ENCODE measurements at places on chromosomes 13 and 19.
A peak's percentile ranks its signal among the peaks of the same experiment; 100 is the strongest.

- no peak for DNase-seq
These were observed 21.3 kb downstream of the IPO5 start for GRCh38 chr13:97974773-97975172.

GRCh38 chr13:80123945-80124344, 217.0 kb downstream of the SPRY2 start:
- no peak for DNase-seq

DNA sequence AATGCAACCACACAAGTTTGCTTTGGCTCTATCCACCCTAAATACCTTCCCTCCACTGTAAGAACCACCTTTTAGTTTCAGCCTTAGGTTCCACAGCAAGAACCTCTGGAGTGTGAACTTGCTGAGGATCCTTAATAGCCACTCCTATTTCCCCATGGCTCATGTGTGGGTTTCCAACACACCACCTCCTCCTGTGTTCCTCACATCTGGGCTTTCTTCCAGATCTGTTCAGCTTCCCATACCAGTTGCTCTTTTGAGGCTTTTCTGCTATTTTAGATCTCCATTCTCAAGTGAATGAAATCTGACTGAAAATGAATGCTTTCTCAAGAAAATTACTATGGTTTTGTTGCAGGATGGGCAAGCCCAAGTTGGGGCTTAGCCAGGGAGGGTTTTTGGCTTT, 104.8 kb upstream of the MIR17HG start:
- no peak for DNase-seq

DNA sequence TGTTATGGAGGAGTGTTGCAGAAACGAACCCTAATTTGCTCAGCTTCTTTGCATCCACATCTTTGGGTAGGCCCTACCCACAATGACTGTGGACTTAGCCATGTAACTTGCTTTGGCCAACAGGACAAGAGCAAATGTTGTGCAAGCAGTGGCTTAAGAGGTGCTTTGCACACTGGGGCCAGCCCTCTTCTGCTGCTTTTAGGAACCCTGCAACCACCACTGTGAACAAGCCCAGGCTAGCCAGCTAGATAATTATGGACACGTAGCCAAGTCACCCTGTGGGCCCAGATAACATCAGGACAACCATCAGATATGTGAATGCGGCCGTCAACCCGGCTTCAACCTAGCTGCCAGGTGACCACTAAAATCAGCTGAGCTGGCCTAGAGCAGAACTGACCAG, 17.1 kb downstream of the C19orf47 start:
- DNase-seq: no peak

GRCh38 chr13:66835040-66835628, 395.0 kb downstream of the PCDH9 start:
- DNase-seq: peak; percentile 56

- no peak for DNase-seq
These were observed 34.6 kb upstream of the ONECUT3 start for GRCh38 chr19:1718420-1719291.

DNA sequence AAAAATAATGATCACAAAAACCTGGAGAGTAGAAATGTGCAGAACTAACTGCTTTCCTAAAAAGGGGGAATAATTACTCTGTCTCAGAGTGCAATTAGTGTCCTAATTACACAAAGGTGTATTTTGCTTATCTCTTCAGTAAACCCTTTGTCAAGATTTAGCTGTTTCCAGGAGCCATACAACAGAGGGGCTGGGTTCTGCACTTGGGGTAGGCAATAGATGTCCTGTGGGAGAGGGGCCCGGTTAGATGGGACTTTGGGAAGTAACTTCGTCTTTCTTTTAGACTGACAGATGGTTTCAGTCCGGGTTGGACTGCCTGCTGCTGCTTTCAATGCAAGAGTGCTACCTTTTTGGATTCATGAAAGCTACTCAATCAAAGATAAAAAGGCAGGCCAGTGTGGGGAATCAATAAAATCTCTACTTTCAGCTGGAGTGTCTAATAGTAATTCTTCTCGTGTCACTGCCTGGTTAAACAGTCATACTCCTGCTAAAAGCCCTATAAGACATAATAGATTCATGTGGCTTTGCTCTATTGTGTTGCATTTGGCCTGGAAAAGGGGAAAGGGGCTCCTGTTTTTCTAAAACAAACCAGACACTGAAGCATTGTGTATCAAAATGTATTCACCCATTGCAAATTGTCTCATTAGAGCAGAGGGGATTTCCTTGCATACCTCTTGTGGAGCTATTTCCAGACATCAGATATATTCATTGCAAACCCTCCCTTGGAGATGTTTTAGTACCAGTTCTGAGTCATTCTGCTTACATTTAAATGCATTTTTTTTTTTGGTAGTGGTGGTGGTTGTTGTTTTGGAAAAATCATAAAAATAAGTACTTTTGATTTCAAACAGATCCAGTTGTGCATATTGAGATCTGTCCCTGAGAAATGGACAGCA, 83.3 kb upstream of the PCDH8 start:
- DNase-seq: no peak

GRCh38 chr19:20413705-20414104, 151.9 kb downstream of the ZNF737 start:
- DNase-seq: no peak

DNA sequence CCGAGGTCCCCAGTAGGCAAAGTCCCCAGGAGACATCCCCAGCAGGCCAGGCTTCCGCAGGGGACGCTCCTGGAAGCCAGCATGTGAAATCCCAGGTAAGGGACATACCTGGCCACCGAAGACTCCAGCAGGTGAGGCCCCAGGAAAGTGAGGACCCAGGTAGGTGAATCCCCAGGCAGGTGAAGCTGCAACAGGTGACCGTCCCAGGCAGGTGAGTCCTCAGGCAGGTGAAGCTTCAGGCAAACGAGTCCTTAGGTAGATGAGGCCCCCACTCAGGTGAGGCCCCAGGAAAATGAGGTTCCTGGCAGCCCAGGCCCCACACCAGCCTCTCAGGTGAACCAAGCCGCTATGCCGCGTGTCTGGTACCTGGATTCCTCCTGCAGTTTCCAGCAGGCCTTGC, 8.3 kb downstream of the FUT6 start:
- no peak for DNase-seq

DNA sequence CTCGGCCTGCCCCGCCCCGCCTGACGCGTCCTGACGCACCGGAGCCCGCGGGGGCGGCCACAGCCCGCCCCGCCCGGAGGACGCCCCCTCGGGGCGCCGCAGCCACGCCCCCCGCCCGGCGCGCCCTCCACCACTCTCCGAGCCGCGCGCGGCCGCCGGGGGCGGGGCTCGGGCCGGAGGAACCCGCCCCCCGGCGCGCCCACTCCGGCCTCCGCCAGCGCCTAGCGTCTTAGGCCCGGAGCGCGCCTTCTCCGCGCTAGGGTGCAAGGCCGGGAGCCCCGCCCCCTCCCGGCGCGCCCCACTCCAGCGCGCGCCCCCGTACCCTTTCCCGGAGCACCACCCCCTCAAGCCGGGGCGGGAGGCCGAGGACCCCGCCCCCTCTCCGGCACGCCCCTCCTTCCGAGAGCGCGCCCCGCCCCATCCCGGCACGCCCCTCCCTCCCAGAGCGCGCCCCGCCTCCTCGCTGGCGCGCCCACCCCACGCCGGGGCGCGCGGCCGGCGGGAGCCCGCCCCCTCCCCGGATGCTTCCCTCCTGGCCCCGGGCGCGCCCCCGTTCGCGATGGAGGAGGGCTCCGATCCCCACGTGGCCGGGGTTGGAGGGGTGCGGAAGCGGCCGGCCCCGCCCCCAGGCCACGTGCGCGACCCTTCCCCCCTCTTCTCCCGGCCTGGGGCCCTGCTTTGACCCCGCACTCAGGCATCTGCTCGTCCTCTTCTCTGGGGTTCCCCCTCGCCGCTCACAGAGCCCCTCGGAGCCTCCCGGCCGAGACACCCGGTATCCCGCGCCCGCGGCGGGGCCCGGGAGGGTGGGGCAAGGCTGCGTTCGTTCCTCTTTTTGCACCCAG, 480 bp upstream of the KLF16 start:
- peak; percentile 92 for DNase-seq

DNA sequence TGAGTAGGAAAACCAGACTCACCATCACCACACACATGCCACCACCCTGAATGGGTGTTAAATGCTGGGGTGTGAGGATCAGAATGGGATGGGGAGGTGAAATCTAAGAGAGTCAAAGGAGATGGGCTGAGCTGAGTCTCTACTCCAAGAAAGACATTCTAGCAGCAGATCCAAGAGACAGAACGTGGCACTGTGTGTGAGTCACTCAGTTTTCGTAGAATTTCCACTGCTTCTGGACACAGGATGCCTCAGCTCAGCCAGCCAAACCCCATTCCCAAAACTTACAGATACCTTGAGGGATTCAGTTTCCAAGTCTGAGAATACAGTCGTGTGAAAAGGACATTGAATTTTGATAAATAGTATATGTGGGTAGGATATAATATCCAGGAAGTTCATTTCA, 7.3 kb upstream of the CYP2A7 start:
- DNase-seq: no peak
